ENCODE measurements at places on chromosomes 1 and 21. TPM values are rescaled to one million over a fixed set of nuclear protein-coding genes. Genes with fewer than 3 reads are reported as not detected.

ALPL gene
- 0.61 TPM for total RNA-seq

H3-3A gene
- 386 TPM for total RNA-seq

DNA sequence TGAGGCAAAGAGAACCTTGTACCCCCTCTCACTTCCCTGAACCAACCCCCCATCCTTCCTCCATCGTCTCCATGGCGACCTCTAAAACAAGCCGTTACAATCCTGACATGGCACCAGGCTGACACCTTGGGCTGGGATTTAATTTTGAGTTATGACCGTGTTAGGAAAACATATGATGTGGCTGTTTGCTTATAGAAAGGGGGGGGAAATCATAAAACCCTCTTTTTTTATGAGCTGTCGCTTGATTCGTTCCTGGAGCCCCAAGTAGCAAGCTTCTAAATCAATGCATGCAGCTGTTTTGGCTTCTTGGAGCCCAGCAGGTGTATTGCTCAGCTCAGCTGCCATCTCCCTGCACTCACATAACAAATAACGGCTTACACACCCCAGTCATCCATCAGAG lies 301.2 kb upstream of the SPAG17 start:
- H3K4me3 ChIP-seq, result no peak overlapping the region
- no peaks in the 10 kb centered on the region for H3K36me3 ChIP-seq
- no peak for DNase-seq
- no peaks in the 10 kb centered on the region for H3K27me3 ChIP-seq

DNA sequence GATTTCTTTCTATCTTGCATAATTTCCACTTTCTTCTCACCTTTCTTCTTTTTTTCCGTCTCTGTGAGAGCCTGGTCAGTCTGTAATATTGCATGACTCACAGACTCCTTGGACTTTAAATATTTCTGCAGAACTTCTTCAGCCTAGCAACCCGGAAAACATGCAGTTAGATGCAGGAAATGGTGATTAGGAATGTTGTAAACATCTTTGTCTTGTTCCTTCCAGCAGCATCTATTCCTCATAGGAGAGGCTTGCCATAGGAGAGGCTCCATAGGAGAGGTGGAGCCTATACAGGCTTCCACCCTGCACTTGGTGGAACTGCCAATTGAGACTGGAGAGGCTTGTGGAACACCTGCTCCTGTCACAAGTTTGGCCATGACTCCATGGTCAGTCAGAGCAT lies 10.0 kb downstream of the GBP5 start:
- no peaks in the 10 kb centered on the region for H3K27me3 ChIP-seq
- H3K36me3 ChIP-seq, result no peaks in the 10 kb centered on the region
- peak overlapping the region; percentile 21 for H3K27ac ChIP-seq
- no peak for DNase-seq
- H3K4me1 ChIP-seq, result peaks cover 34% of the 10 kb centered on the region

PCP4 gene
- not detected for total RNA-seq

DNA sequence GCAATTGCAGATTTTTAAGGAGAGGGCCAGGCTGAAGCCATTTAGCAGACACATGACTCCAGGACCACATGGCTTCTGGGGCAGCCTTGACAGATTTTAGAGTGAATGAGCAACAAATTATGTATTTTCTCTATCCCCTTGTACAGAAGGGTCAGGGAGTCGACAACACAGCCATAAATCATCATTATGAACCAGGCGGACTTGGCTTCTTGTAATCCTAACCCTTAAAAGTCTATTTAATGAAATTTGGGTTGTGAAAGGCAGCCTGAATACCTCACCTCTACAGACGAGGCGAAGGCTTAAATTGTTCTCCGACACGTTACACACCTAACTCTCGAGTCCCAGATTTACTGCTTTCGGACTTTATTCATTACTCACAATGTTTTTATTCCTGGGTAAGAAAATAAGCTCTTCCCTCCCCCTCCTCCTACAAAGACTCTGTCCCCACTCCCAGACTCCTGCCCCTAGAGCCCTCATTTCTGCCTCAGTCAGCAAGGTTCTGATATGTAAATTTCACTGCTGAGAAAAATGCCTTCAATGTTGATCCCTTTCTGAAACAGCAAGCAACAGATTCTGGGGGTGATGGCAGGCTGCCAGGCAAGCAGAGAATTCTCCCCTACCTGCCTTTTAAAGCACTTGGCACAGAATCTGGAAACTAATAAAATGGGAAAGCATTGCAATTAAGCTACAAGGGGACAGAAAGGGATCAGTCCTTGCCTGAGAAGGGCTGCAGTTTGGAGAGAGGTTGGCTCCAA lies 51.6 kb downstream of the PLPP3 start:
- H3K4me3 ChIP-seq, result no peak overlapping the region
- no peak overlapping the region for H3K27ac ChIP-seq
- H3K4me1 ChIP-seq, result no peaks in the 10 kb centered on the region

NPHS2 gene
- total RNA-seq, result not detected

- no peaks in the 10 kb centered on the region for H3K36me3 ChIP-seq
- H3K27ac ChIP-seq, result no peak overlapping the region
- H3K4me3 ChIP-seq, result no peak overlapping the region
- DNase-seq, result no peak
- H3K4me1 ChIP-seq, result no peaks in the 10 kb centered on the region
- no peaks in the 10 kb centered on the region for H3K27me3 ChIP-seq
Measured at GRCh38 chr21:34333121-34333739, 30.6 kb upstream of the KCNE2 start.

GRCh38 chr1:30049748-30050296 lies 673.6 kb downstream of the MATN1 start:
- no peak overlapping the region for H3K4me3 ChIP-seq
- no peaks in the 10 kb centered on the region for H3K4me1 ChIP-seq
- no peak overlapping the region for H3K27ac ChIP-seq
- no peaks in the 10 kb centered on the region for H3K36me3 ChIP-seq
- DNase-seq, result no peak

DNA sequence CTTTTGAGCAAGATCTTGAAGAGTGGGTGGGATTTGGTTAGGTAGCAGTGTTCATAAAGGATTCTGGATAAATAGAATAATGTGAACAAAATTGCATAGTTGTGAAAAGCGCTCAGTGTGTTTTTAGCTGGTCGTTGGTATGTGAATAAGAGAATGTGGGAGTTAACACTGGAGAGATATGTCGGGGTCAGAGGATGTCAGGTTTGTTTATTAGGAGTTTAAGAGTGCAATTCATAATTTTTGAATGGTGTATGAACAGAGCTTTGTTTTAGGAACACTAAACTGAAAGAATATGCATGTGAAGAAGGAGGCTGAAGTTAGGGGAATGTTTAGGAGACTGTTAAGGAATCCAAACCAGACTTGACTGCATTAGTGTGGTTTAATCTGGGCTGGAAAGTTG lies 9.4 kb downstream of the USP16 start:
- no peak for DNase-seq
- H3K4me1 ChIP-seq, result no peaks in the 10 kb centered on the region
- H3K36me3 ChIP-seq, result peaks cover 38% of the 10 kb centered on the region
- H3K4me3 ChIP-seq, result no peak overlapping the region

GRCh38 chr1:109791495-109792043 lies 27.8 kb upstream of the EPS8L3 start:
- no peaks in the 10 kb centered on the region for H3K36me3 ChIP-seq
- peaks cover 34% of the 10 kb centered on the region for H3K4me1 ChIP-seq
- H3K4me3 ChIP-seq, result no peak overlapping the region
- no peak for DNase-seq
